ENCODE measurements at places on chromosomes 13 and 19. TPM values are rescaled to one million over a fixed set of nuclear protein-coding genes. Genes with fewer than 3 reads are reported as not detected.

GRCh38 chr13:99989276-99990125 is 7.9 kb downstream of the ZIC2 start:
- no peak for DNase-seq

- no peak for DNase-seq
Observed at GRCh38 chr19:18380843-18381242, 5.1 kb upstream of the GDF15 start.

GRCh38 chr13:81551036-81551435 is 1210.1 kb upstream of the SPRY2 start:
- DNase-seq, result no peak

DNA sequence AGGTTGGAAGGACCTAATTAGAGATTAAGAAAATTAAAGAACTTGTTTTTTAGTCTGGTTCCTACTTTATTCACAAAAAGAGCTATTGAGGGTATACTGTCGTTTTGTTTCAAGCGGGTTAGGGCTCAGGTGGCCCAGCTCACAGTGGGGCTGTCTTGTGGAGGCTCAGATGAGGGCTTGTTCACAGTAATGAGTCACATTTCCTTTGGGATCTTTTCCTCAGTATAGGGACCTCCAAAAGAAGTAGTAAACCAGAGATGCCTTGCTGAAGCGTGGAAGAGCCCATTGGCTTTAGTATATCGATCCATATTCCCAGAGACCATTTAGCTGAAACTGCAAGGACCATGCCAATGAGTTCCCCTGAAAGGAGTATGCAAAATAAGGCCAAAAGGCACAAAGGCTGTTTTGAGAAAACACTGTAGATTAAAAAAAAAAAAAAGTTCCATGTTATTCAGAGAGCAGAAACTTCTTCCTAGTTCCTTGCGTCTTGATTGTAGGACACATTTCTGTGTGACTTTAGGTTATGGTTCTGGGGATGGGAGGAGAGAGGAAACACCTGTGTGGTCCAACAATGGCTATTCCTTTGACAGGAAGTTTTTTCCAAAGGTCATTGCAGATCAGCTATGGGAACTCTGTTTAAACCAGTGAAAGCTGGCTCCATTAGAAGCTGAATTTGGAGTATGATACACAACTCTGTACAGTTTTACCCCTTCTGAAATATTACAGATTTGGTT is 32.8 kb upstream of the GPI start:
- DNase-seq, result no peak

DNA sequence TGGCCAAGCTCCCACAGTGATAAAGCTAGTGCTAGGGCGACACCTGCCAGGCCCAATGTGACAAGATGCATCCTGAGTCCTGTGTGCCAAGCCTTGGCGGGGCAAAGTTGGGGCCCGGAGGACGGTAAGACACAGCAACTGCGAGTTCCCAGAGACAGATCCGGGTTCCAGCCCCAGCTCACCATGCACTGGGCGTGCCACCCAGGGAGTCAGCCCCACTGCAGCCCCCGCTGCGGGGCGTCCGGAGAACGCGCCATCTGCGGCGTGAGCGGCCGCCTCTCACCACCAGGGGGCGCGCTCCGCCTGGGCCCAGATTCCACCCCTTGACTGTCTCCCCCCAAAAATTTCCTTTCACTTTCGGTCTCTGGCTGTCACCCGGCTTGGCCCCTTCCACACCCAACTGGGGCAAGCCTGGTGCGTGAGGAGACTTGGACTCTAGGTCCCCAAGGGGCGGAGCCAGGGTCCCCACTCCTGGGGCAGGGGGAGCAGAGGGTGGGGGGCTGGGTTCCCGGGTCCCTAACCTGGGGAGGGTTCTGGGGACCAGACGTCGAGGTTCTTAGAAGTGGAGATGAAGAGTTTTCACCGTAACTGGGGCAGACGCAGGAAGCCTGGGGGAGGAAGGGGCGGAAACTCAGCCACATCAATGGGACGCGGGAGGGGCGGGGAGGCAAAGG is at the start of gene FLT3LG:
Gene FLT3LG (plus strand): TSS at position 348 of the 674 bp plus-strand sequence. CDS start 425 bp downstream, outside the sequence.
- peak; percentile 50 for DNase-seq

GRCh38 chr13:102508411-102508810 is 88.4 kb upstream of the TPP2 start:
- no peak for DNase-seq

DNA sequence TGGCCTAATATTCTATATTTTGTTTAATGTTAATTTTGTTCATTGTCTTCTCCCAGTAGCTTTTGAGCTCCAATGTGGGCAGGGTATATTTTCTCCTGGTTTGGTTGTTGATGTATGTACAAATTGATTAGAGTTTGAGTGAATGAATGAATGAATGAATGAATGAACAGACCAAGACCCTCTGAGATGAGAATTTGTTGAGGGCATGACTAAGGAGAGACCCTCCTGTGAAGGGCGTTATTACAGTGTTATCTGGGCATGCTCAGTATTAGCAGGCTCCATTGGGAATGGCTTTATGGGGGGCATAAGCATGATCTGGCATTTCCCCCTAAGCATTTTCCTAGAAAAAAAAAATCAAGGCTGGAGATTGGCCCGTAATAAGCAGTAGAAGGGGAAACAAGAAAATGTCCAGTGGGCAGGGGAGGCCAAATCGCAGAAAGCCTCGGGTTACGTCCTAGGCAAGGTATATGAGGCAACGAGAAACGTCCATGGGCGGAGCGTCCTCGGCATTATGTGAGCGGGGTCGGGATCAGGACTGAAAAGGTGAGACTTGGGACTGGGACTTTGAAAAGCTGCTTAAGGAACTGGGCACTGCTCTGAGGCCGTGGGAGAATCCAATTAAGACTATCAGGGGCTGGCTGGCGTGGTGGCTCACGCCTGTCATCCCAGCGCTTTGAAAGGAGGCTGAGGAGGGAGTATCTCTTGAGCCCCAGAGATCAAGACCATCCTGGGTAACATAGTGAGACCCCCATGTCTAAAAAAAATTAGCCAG is 904 bp upstream of the ARHGAP33 start:
- DNase-seq, result no peak

DNA sequence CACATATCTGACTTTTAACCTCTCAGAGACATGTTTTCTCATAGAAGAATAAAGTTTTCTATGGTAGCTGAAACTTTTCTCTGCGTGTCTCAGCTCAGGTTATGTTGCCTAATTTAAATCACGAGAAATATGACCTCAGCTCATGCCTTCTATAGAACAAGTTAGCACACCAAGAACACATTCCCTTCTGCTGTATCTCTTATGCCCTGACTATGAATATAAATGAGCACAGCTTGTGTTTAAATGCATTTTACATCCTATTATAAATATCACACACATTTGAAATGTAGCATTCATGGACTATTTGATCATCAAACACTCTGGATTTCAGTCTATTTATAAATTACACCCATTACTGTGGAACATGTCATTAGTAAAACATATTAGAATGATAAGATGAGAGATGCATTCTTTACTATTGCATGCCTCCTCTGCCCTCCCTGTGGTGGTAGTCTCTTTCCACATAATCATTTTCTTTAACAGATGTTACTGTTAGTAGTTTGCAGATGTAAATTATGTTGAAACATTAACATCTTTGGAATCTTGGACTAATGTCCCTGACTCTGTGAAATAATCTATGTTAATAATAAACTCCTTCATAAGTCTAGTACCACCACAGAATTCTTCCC is 2044.9 kb upstream of the PCDH20 start:
- DNase-seq, result no peak

DNA sequence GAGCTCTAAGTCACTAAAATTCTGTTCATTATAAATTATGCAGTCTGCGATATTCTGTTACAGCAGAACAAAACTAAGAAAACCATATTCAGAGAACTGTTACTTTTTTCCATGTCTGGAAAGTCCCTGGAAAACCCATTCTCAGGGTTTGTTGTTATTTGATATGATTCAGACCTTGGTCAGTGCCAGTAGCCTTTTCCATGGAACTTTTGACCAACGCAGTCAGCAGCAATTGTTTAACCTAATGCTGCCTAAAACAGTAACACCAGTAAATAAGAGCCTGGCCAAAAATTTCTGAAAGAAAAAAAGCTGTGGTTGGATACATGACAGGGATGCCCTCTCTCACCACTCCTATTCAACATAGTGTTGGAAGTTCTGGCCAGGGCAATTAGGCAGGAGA is 402.7 kb downstream of the TBC1D4 start:
- DNase-seq, result no peak

GRCh38 chr19:49101160-49101559 is 13.0 kb upstream of the LIN7B start:
- no peak for DNase-seq

DNA sequence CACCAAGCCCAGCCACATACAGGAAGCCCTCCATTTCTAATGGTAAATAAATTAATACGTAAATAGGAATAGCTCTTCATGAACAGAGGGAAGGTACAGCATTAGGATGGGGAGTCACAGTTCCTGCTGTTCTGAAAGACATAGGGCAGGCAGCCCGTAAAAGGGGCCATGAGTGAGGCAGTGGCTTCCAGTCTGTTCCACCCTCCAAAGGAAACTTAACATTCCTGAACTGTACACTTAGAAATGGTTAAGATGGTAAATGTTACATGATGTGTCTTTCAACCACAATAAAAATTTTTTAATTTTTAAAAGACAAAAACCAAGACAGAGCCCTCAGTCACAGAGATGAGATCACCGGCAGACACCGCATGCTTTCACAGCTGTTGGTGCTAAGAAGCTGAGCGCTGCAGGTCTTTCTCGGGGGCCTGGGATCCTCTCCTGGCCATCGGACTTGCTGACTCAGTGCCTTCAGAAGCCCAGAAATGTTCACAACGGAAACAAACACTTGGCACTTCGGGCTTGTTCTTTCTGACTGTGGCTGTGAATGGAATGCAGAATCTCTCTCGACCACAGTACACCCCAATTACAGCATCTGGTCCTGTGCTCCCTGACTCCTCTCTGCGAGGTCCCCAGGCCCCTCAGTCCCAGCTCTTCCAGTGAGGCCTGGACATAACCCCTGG is 36.4 kb downstream of the EPS15L1 start:
- DNase-seq, result peak; percentile 71

- DNase-seq, result peak; percentile 87
Observed at GRCh38 chr13:96053003-96053703, at the start of gene UGGT2. Gene UGGT2, minus strand, starts transcription at chr13:96053401. Its CDS starts 89 bp downstream, at chr13:96053312.

GRCh38 chr19:35738021-35738886 is 4.0 kb downstream of the IGFLR1 start:
- DNase-seq, result no peak

DNA sequence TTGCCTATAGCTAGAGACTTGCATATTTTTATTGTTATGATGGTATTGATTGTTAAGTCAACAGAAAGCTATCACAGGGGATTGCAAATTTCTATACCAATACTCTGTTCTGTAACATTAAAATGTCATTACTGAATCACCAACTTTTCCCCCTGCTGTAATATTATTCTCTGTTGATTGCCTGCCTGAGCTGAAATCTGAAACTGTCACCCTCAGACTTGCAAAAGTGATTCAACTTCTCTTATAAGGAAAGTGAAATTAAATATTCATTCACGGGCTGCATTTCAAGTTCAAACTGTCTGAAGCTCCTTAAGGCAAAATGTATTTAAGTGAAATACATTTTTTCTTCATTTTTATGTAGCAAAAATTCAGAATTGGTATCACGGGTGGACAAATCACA is 723.2 kb downstream of the PCDH9 start:
- DNase-seq, result no peak

DNA sequence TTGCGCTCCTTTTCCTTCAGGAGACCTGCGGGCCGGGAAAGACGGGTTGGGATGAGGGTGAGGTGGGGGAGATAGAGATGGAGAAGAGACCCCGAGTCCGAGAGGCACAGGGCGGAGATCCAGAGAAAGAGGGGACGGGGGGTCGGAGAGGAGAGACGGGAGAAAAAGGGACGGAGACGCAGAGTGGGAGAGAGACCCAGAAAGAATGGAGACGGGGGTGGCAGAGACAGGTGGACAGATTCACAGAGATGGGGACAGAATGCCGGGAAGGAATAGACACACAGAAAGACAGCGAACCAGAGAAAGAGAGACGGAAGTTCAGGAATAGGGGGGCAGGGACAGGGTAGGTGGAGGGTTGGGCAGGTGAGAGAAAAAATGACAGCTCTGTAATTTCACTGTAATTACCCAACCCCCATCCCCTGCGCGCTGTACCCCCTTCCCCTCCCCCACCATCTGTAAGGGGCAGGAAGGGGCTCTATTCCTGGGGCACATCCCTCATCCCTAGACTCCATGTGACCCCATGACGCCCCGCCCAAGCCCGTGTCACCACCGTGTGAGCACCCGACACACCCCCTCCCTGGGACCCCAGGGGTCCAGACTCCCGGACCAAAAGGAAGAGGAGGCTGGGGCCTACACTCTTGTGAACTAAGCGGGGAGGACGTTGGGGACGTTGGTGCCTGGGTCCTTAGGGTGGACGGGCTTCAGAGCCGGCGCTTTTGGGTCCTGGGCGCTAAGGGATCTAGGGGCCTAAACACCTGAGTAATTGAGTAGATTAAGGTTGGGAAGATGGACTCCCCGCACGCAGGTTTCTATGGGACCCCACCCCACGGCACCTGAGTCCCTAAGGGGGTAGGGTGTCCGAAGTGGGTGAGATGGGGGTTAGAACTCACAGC is 967 bp downstream of the DBP start:
- no peak for DNase-seq

- DNase-seq, result no peak
Observed at GRCh38 chr13:26480246-26480855, 77.1 kb upstream of the WASF3 start.

DNA sequence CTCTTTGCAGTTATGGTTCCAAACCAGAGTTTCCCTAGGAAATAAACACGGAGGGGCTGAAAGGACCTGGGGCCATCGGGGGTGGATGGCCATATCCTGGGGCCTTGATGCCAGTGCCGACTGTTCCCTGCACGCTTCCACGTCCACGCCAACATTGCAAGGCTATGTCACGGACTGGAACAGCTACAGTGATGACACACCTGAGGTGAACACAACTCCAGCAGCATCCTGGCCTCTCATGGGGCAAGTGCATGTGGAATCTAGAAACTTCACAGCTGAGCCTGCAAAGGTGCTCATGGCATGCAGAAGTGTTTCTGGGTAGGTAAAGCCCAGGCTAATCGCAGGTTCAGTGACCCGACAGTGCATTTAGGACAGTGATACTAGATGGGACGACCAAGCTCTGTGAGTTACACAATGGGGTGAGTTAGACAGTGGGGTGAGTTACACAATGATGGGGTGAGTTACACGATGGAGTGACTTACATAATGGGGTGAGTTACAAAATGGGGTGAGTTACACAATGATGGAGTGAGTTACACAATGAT is 52.0 kb upstream of the GAS6 start:
- DNase-seq, result no peak

DNA sequence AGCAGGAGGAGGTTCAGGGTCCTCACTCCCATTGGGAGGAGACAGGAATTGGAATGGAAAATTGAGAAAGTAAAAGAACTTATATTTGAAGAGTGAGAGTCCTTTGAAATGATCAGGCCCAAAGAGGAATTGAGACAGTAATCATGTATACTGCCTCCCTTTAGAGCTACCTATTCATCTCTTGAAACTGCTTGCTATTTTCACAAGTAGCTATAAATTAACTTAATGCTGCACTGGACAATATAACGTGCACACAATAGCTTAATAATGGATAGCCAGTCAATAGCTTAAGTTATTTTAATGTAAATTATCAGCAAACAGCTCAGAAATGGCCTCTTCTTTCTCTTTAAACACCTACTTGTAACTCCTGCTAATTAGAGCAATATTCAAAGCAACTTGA is 46.6 kb upstream of the MYCBP2 start:
- DNase-seq, result no peak

GRCh38 chr13:98875146-98875729 is 102.6 kb downstream of the DOCK9 start:
- no peak for DNase-seq

Gene LSR
- 29.1 TPM for total RNA-seq

Gene GATAD2A
- 39.3 TPM for total RNA-seq

Gene CD70
- total RNA-seq, result not detected

Gene ZNF30
- 1.2 TPM for total RNA-seq

Gene SYT3
- total RNA-seq, result not detected

Gene ZNF98
- 6.3 TPM for total RNA-seq

Gene ZNF699
- total RNA-seq, result 24.7 TPM

Gene CEBPA
- 204 TPM for total RNA-seq
